Activated naive CD8-positive, alpha-beta T cell treated with anti-CD3 and anti-CD28 coated beads, Interleukin-2, amount 50 U/mL, for 16 hours (primary cell): ENCODE measurements at places on chromosomes 1 and 21.

- DNase-seq, result no peak
These were observed 177.1 kb downstream of the HHAT start for GRCh38 chr1:210505601-210506496.

- no peak for DNase-seq
These were observed 2.1 kb upstream of the GPR61 start for GRCh38 chr1:109537450-109538178.

DNA sequence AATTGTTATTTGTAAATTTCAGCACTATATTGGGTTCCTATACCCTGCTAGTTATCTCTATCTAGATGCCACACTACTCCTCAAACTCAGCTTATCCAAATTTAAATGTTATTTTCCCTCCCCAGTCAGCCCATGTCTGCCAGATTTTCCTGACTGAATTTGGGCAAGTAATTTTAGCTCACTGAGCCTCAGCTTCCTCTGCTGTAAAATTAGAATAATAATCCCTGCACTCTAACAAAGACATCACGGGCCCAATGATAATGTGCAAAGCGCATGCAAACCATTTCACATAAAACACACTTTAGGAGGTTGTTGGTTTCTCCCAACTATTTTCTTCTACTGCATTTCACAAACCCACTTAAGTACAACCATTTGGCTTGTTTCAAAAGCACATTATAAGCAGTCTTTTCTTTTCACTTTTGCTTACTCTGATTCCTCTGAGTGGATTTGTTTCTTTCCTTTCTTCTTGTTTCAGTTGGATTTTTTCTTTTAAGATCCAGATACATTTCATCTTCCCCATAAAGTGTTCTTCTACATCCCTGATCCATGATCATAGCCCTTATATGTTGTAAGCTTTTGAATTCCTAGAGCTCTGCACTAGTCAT lies 152.8 kb upstream of the DPT start:
- DNase-seq, result no peak

GRCh38 chr21:14120091-14120734 lies 90.5 kb downstream of the LIPI start:
- no peak for DNase-seq

DNA sequence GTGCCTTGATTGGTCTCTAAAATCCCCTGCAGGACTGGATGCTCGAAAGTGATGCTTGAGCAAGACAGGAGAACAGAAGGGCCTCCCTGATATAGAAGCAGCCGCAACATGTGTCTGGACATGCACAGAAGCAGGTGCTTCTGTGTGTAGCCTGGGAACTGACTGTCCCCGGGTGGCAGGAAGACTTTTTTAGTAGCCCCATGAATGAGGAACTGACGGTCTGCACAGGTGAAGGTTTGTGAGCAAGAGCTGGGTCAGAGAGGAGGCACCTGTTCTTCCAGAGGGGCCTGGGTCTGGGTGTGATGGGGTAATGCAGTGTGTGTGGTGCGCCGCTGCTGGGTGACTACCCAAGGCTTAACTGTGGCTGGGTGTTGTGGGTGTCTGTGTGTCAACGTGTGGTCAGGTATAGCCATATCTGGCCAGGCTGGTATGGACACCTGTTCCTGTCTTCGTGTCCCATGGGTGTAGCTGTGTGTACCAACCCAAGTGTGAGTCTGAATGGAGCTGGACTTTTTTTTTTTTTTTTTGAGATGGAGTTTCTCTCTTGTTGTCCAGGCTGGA lies 39.1 kb upstream of the FOXO6 start:
- no peak for DNase-seq

- DNase-seq, result no peak
These were observed 17.1 kb downstream of the TEX35 start for GRCh38 chr1:178530037-178530402.

DNA sequence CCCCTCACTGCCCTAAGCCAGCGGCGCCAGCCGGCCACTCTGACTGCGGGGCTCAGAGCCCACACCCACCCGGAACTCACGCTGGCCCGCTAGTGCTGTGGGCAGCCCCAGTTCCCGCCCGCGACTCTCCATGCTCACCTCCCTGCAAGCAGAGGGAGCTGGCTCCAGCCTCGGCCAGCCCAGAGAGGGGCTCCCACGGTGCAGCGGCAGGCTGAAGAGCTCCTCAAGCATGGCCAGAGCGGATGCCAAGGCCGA lies 41.5 kb downstream of the SLC2A1 start:
- no peak for DNase-seq

- no peak for DNase-seq
These were observed 40.4 kb downstream of the UBR4 start for GRCh38 chr1:19169642-19170041.

GRCh38 chr1:9071554-9072235 lies 2.3 kb upstream of the SLC2A5 start:
- DNase-seq, result no peak

- DNase-seq, result no peak
These were observed 13.2 kb downstream of the CAPN9 start for GRCh38 chr1:230760360-230760827.

- no peak for DNase-seq
These were observed 29.7 kb downstream of the SLC45A1 start for GRCh38 chr1:8347635-8348034.

- DNase-seq, result no peak
These were observed 63.0 kb upstream of the ADARB1 start for GRCh38 chr21:45011426-45011825.

GRCh38 chr1:29122682-29123052 lies 1.0 kb downstream of the TMEM200B start:
- DNase-seq, result no peak

DNA sequence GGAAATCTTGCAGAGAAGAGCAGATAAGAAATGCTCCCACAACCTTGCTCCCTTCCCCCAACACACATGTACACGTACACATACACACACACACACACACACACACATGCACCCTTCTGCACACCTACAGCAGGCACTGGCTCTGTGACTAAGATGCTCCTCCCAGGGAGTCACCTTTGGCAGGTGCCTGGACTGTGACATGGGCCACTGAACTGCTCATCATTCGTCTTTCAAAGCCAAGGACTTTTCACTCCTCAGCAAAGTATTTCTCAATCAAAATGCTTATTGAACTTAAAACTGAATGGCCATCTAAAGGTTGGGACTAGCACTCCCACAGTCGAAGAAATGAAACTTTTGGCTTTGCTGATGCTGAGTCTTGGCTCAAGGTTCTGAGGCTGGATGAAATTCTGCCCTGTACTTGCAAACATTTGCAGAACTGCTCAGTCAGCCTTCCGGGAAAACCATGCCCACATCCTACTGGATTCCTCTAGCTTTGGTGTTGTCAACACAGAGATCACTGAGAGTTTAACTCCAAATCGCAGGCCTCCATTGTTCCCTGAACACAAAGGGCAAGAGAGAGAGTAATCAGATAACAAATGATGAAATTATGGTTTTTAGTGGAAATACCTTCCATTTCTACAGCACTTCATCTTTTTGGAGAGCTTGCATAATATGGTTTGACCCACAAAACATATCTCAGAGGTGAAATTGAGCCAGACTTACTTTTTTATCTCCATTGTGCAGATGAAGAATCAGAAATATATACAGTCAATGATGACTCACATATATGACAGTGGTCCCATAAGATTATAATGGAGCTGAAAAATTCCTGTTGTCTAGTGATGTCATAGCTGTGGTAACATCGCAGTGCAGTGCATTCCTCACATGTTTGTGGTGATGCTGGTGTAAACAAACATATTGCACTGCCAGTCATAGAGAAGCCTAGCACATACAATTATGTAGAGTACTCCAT lies 72.4 kb upstream of the BCAR3 start:
- no peak for DNase-seq

DNA sequence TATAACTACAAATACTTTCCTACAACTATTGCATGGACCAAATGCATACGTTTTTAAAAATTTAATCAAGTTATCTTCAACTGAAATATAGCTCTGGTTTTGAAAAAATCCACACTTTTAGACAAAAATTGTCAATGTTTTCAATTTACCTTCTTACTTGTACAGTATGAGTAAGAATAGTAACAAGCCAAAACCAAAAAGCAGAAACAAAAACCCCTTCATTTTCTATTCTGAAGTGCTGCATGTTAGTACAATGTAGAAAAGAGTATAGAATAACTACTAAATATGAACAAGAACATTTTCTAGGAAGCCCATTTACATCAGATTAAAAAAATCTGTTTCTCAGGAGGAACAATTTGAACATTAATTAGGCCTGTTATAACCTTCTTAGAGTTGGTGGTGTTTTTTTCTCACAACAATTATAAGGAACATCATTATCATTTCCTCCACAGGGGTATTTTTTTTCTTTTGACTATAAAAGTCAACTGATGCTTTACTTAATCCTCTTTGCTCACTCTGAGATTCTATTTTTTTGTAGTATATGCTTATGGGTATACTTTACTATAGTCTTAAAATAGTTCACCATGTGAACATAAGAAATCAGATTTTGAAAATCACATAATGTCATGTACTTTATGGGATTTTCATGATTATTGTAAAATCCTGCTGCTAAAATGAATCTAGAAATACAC lies 475.4 kb downstream of the PTBP2 start:
- DNase-seq, result no peak

DNA sequence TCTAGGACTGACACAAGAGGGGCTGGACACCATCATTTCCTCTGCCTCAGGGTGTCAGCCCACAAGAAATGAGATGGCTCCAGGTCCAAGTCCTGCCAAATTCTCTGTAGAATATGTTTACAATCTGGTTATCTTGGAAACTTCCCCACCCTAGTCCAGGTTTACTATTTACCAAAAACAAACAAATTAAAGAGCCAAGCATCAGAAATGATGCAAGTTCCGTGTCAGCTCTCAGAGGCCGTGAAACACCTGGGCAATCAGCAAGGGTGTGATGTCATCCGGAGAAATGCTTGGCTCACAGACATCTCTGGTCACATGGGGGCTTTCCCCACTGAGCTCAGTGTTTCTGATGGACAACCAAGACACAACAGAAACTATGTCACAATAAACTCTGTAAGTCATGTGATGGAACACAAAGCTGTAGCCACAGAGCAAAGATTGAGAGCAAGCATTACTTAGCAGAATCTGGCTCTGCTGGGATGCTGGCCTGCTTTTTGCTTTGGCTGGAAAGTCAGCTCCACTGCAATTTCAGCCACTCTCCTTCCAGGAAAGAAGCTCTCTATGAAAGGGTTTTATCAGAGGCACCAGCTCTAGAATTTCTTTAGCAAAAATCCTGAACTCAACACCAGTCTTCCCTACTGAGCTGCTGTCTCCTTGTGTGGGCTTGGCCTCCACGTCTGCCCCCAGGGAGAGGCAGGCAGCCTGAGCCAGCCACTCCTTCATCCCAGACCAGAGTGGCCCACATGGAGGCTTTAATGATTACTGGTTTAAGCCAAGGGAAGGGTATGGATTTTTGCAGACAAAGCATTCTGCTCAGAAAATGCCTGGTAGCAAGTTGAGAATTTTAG lies 55.9 kb downstream of the NENF start:
- DNase-seq, result no peak

GRCh38 chr1:92843429-92844352 lies 11.9 kb downstream of the RPL5 start:
- DNase-seq, result no peak

DNA sequence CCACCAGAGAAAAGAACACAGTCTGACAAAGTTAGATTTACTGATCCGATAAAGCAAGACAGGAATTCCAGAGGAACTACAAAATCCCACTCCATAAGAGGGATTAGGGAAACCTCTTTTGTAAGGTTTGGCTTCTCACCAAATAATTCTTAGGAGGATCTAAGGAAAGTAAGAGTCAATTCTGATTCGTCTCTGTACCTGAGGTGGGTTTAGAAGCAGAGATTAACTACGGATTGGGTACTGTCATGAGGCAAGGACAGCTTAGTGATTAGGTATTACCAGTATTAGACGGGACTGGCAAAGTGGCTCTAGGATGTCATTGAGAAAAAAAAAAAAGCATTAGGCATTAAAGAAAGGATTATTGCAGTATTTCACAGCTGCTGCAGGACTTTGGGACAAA lies 371.7 kb upstream of the BRINP3 start:
- DNase-seq, result no peak

DNA sequence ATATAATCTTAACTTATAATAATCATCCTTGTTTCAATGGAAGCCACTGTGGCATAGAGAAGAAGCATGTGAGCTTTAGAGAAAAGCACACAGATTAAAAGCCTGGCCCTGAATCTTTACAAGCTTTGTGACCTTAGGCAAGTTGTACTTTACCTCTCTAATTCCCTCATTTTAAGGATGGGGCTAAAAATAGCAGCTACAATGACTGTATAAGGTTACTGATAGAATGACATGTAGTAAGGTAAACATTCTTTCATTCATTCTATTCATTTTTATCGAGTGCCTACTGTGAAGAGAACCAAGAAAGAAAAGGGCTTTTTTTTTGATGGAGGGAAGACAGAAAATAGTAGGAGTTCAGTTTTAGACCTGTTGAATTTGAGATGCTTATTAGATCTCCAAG lies 25.6 kb downstream of the CDKN2C start:
- DNase-seq, result no peak

GRCh38 chr1:162612606-162613400 lies 19.5 kb upstream of the DDR2 start:
- DNase-seq, result no peak

DNA sequence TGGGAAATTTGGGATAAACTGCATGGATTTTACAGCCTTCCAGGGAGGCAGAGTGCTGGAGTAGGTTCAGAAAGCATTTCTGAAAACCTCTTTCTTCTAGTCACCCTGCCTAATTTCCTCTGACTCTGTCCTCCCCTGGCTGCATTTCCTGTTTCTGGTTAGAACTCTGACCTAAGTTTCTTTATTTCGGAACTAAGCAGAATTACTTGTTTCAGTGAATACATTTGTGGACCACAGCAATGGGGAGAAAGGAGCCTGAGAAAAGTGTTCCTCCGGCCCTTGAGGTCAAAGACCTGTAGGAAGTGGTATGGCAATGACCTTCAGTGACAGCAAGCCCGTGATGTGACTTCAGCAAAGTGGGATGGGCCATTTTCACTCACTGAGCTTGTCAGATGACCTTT lies 173.4 kb upstream of the RUNX1 start:
- no peak for DNase-seq

- DNase-seq, result no peak
These were observed 40.5 kb downstream of the SERINC2 start for GRCh38 chr1:31453384-31454079.
